Stimulated activated CD4-positive, alpha-beta T cell treated with anti-CD3 and anti-CD28 coated beads, Interleukin-1b, Interleukin-23, amount 100 ng/mL, for 48 hours (primary cell): ENCODE measurements at places on chromosomes 4 and X.

GRCh38 chrX:53071064-53071463, 11.1 kb upstream of the TSPYL2 start:
- no peak for DNase-seq

DNA sequence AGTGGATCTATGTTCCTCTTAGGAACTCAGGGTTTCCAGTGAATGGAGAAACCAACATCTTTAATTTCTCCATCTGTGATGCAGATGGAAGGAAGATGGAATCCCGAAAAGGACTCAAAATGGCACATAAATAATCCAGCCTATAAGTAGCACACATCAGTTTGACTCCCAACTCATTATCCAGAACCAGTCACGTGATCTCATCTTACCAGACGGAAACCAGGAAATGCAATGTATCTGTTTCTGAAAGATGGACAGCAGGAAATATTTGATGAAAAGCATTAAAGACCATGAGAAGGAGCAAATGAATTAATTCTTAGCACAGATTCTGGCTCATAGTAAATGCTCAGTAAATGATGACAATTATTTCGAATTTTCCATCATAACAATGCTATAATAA, 443.1 kb upstream of the FMR1 start:
- no peak for DNase-seq

- DNase-seq = peak; percentile 12
Observed at GRCh38 chrX:20265726-20266681, 705 bp downstream of the RPS6KA3 start.

DNA sequence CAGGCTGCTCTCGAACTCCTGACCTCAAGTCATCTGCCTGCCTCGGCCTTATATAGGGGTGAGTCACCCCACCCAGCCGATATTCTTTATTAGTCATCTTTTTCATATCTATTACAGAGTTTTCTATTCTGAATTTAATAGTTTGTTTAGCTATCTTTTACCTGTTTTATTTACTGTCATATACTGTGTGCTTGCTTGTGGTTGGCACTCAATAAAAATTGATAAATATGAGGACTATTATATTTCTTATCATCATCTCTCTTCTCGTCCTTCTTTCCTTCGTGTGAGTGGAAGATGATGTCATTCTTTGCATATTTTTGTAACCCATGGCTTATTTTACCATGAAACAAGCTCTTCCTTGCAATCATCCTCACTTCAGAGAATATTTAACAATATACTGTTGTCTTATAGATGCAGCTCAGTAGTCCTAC, 265.5 kb downstream of the ARHGAP24 start:
- no peak for DNase-seq

DNA sequence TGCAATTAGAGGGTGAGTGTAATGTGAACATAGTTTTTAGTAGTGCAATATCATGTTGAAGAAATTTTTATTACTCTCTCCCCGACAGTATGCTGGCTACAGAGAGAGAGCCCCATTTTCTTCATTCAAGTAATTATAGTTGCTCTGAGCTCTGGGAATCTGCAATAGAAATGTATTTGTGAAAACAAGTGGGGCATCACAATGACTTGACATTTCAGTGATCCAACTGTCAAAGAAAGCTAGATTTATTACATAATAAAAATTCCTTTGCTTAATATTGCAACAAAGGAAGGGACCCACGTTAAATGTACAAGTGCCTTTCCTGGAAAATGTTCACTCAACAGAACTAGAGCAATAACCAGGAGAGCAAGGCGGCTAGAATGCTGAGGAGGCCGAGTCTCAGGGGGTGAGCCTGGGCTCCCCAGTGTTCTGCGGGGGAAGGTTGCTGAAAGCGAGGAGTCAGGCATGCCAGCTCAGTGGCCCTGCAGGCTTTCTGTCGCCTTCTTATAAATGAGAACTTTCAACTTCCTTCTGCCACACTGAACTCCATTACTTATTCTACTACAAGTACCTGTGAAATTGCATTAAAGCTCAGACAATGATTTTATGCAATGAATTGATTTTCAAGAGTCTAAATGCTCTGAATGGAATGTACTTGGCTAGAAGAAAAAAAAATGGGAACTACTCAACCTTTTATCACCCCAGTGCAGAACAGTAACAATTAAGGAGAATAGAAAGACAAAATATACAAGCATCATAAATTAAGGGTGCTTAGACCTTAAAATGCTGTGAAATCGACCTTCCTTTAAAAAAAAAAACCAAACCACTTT, 476.4 kb downstream of the AFF2 start:
- DNase-seq = no peak

DNA sequence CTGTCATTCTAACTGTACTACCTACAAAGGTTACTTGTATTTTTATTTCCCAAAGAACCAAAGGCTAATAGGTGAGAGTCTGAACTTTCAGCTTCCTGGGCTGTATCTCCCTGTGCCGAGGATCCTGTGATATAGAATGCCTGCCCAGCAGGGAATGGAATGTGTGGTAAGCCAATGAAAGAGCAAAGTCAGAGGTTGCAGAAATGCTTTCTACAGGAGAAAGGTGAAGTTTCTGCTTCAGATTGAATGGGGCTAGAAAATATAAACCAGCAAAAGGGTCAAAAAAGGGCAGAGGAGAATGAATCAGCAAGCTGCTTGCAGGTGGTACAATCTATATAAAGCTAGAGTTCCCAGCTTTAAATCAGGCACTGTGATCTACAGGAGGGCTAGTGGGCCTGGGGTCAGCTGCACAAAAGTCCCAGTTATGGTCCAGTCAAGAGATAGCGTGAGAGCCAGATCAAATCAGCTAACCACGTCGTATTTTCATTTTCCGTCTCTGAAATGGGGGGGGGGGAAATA, 146.1 kb downstream of the DCTD start:
- no peak for DNase-seq

- no peak for DNase-seq
Observed at GRCh38 chr4:67861513-67861912, 22.3 kb downstream of the TMPRSS11D start.

DNA sequence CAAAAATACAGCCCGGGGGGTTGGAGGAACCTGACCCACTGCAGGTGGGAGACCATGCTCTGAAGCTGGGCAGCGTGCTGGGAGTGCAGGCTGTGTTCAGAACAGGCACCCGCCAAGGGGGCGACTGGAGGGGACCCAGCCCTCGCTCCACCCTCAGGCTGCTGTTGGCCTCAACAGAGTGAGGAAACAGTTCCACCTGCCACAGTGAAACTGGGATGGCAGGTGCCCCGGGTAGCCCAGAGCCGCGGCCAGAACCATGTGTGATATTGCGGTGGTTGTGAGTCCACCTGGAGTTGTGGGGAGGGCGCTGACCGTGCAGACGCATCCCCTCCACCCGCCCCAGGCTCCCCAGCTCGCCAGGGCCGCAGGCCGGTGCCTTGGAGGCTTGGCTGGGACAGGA, 45.7 kb upstream of the PSAPL1 start:
- DNase-seq = no peak

DNA sequence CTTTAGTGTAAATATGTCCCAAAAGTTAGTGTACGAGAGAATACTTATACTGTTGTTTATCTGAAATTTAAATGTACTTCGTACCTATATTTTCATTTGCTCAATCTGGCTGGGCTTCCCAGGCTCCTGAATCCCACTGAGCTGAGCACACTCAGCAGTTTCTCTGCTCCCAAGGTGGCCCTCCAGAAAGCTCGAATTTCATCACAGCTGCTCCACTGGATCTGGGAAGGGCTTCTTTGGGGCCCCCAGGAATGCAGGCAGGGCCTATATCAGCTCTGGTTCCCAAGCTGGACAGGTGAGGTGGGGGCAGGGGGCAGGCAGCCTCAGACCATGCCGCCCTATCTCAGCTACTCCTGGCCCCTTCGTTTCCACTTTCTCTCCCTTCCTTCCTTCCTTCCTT, 1.5 kb upstream of the FATE1 start:
- DNase-seq = no peak

DNA sequence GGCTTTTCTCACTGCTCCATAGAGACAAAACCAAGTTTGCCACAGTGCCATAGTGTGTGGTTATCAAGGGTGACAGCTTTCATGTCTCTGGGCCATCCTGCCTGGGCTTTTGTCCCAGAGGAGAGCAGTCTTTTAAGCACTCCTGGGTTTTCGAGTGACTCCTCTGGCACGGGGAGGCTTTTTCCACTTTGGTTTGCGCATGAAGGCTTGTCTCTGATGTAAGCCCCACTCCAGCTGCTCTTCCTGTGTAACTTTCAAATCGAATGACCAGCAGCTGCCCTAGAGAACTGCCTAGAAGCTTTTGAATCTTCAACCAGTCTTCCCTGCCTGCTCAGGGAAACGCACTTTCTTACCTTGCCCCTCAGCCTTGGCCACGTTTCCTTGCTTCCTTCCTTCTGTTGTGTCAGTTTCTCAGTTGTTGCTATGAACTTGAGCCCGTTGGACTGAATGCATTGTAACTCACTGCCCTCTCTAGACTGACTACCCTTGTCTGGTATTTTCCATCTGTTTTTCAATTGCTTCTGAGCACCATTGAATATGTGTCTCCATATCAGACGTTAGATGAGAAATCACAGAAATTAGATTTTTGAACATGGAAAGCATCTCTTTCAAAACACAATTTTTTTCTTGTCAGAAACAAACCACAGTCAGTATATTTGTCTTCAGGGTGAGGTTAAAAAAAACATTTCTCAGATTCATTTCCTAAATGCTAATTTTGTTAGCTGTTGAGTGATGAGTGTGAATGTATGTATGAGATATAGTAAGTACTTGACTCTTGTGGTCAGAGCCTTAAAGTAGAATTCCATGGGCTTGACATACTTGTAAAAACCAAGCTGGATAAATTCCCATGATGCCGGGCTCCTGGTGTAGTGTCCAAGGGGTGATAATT, 45.3 kb downstream of the SLC9A6 start:
- no peak for DNase-seq

DNA sequence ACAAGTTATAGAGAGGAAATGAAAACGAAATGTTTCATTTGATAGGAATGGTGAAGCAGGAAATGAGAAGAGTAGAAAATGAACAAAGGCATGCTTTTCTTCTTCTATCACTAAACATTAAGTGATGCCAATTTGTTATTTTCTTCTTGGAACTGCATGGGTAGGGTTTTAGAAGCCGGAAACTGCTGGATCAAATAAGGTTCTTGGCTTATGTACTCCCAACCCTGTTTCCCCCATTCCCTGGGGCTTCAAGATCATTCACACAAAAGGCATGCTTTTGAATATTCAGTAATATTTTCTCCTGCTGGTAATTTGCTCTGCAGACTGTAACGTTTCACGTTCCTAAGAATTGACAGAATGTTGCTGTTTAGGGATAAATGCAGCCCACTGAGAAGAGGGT, 224.1 kb downstream of the NLGN4X start:
- no peak for DNase-seq

- DNase-seq = no peak
Observed at GRCh38 chr4:76804096-76804495, 93.8 kb downstream of the SOWAHB start.

- no peak for DNase-seq
Observed at GRCh38 chr4:47386146-47386545, 77.4 kb downstream of the COMMD8 start.

- no peak for DNase-seq
Observed at GRCh38 chr4:100609810-100610209, 92.0 kb upstream of the EMCN start.

- peak; percentile 32 for DNase-seq
Observed at GRCh38 chr4:4637710-4638109, 95.9 kb upstream of the STX18 start.

- no peak for DNase-seq
Observed at GRCh38 chr4:107877361-107877760, 52.6 kb downstream of the SGMS2 start.

- DNase-seq = no peak
Observed at GRCh38 chr4:112557676-112558411, 41.9 kb upstream of the NEUROG2 start.

GRCh38 chr4:123105026-123105420, 182.6 kb upstream of the NUDT6 start:
- DNase-seq = no peak

DNA sequence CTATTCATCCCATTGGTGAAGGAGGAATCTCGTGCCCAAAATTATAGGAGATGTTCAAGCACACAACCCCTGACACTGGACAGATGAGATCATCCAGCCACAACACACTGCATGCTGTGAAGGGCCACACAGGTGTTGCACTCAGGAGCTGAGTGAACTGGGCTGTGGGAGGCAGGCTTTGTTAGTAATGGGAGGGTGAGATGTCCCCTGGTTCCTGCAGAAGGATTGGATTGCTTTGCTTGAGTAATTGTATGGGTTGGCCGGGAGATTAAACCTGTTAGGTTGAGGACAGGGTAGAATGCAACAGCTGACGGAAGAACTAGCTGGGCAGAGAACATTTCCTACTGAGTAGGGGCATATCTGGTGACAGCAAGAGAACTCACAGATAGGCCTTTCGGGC, 152.2 kb downstream of the TACR3 start:
- no peak for DNase-seq

DNA sequence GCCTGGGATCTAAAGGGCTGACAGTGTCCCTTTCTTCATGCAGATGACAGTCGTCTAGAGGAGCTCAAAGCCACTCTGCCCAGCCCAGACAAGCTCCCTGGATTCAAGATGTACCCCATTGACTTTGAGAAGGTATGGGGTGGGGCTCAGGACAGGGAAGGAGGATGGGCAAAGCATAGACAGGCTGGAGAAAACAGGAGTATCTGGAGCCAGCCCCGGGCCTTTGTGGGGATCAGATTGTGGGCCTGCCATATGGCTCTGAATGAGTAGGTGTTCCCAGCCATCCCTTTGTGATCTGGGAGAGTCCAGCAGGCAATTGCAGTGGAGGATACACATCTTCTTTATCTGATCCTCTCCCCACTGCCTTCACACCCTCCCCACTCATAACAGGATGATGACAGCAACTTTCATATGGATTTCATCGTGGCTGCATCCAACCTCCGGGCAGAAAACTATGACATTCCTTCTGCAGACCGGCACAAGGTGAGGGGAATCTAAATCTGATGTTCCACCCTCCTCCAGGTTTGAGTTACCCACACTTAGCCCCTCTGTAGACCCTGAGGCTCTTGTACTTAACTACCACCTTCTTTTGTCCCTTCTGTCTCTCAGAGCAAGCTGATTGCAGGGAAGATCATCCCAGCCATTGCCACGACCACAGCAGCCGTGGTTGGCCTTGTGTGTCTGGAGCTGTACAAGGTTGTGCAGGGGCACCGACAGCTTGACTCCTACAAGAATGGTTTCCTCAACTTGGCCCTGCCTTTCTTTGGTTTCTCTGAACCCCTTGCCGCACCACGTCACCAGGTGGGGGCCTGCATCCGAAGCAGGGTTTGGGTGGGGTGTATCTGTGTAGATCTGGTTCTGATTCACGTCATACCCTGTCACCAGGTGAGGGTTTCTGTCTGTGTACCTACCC, 5.8 kb upstream of the CDK16 start:
- no peak for DNase-seq

DNA sequence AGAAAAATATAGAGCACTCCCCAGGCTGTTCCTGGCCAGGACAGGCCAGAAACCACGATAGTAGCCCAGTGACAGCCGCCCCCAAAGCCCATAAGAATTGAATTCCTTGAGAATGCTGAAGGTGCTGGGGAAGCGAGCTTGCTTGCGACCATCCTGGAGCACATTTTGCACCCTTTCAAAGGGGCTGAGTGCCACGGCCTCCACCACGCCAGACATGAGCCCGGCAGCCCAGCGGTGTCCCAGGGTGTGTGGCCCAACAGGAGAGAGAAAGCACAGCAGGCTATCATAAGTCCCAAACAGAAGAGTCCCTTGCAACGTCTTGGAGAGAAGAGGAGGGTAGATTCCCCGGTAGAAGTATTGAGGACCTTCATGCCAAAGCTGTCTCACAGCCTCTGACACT, 7.6 kb upstream of the ZCCHC18 start:
- DNase-seq = no peak

GRCh38 chr4:146023334-146023967, 84.8 kb upstream of the ZNF827 start:
- no peak for DNase-seq
